ENCODE measurements at places on chromosomes 6 and 20.
A peak's percentile ranks its signal among the peaks of the same experiment; 100 is the strongest.

DNA sequence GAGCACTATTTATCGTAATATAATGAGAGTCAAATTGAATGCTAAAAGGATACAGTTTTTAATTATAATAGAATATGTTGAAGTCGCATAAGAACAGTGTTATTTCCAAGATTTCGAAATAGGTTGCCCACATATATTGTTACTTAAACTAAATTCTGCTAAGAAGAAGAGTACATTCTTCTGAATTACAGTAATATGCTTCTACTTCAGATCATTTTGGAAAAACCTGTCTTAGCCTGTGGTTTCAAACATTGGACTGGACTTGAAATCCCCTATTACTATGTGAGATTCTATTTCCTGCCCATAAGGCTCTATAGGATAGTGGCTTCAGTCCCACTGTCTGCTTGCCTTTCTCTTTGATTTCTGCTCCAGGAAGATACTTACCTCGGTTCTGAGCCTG, 137.2 kb downstream of the B3GAT2 start:
- no peak for DNase-seq

GRCh38 chr6:165047952-165048351, 261.5 kb downstream of the C6orf118 start:
- DNase-seq = no peak

DNA sequence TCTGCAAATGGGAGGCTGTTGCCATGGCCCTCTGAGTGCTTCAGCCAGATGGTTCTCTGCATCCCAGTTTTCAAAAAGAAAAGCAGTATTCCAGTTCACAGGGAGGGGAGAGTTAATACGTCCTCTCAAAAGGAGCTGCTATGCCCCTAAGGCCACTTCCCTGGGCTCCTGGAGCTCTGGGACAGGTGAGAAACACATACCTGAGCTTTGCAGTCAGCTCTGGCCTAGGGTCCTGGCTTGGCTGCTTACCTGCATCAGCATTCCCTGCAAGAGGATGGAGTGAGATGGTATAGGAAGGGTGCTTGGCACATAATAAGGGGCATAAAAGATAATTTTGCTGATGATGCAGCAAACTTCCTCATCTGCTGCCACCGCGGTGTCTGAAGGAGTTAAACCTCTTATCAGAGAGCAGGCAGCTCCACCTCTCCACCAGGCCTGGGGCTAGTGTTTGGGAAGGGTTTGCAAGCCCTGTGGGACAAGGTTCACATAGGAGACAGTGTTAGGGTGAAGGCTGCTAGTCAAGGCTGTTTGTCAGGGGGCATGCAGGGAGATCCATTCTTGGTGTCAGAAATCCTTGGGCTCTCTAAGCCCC, 62.7 kb downstream of the SLC24A3 start:
- DNase-seq = no peak

DNA sequence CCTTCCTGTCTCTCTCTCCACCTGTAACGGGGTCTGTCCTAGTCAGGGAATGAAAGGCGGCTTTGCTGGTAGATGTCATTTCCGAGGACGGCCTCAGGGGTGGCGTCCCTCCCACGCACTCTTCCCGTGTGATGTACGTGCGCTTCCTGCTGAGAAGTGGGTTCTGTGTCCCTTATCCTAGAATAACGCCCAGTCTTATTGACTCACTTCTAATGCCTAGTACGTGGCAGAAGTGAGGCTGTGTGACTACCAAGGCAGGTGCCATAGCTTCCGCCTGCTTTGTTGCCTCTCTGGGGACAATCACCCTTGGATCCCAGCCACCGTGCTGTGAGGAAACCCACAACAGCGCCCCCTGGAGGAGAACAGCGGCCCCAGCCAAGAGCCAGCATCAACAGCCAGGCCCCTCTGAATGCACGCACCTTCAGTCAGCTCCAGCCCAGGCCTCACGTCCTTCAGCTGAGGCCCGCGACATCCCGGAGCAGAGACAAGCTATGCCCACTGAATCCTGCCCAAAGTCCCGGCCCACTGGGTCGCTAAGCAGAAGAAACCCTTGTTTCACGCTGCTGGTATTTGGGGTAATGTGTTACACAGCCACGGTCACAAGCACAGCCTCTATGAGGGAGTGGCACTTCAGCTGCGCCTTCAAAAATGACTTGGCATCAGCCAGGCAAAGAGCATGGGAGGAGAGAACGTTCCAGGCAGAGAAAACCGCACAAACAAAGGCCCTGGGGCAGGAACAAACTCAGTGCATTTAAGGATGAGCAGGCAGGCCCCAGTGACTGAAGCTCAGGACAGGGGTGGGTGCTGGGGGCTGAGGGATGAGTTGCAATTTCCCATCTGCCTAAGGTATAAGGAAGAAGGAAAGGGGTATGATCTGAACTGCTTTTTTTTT, 224.2 kb downstream of the NFATC2 start:
- DNase-seq = peak; percentile 39

- DNase-seq = peak; percentile 51
These were observed 12.6 kb downstream of the HSPA12B start for GRCh38 chr20:3744806-3745685.

DNA sequence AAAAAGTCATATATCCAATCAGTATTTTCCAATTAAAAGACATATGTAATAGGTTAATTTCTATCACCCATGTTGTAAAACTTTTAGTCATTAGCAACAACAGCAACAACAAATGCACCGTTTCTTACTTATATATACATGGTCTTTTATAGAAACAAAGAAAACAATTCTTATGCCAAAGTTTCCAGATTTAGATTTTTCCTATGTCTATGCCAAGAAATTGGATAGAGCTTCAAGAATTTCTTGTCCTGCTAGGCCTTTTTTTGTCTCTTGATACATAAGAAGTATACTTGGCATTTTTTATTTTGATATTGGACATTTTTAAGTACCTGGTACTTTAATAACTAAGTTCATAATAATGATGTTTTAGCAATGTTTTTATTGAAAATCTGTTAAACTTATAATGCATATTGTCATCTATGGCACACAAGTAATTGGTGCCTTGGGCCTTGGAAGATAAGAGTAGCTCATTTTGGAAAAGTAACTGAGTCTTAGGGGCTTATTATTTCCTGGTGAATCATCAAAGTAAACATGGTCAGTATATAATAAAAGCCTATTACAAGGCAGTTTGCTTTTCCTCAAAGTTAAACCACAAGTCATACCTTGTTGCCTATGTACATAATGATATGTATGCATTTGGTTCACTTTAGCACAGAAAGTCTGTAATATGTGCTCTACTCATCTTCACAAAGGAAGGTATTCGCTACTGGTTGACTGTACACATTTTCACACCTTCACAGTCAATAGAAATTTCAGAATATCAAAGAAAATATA, 10.1 kb upstream of the FRK start:
- no peak for DNase-seq

DNA sequence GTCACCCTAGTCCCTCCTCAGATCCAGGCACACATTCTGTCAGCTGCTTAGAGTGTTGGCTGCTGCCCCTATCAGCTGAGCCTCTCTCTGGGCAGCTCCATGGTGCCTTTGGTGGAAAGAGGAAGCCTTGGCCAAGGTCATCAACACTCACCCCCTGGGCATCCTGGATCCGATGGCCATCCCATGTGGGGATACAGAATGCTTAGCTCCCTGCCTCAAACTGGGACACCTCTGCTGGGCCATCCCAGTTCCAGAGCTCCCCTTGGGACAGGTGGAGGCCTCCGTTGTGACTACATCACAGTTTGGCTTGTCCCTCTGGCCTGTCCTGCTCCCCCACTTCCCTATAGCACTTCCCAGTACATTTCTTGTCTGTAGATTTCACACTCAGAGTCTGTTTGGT, 45.6 kb downstream of the TOX2 start:
- DNase-seq = no peak

- no peak for DNase-seq
These were observed 14.5 kb downstream of the PCIF1 start for GRCh38 chr20:45948742-45949541.

- no peak for DNase-seq
These were observed 332.9 kb downstream of the CDKAL1 start for GRCh38 chr6:20866935-20867703.

Data from stimulated activated CD4-positive, alpha-beta T cell treated with anti-CD3 and anti-CD28 coated beads, Interleukin-1b, Interleukin-23, amount 100 ng/mL, for 1 hour (primary cell).